Sigmoid colon (tissue), 7 donors: ENCODE measurements at places on chromosomes 2 and 18. TPM values are rescaled to one million over a fixed set of nuclear protein-coding genes. Genes with fewer than 3 reads are reported as not detected.
A peak's percentile ranks its signal among the peaks of the same experiment; 100 is the strongest.

DNA sequence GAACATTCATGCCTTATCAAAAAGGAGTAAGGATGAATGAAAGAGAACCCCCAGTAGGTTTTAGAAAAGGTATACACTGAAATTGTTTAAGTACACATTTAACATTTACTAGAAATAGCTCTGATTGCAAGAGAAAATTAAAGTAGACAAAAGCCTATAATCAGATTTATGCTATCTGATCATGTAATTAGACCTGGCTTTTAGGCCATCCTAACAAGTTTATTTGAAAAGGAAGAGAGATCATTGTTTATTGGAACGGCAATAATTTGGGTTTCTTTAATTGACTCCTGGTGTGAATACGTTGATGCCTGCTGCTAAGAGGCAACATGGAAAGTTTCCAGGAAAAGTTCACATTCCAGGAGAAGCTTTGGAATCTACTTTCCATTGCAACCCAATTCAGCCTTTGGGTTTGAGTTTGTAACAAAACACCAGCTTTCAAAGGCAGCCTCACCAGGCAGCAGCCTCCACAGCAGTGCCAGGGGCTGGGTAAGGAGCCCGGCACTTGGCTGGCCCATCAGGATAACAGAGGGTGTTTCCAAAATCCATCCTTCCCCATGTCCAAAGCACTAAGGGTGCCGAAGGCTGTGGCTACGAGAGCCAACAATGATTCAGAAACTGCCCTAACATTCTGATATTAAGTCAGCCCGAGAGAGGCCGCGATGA lies 18.0 kb downstream of the FZD7 start:
- no peaks in the 10 kb centered on the region for H3K36me3 ChIP-seq
- no peak overlapping the region for H3K4me3 ChIP-seq
- H3K27ac ChIP-seq = peak overlapping the region; percentile 77
- DNase-seq = no peak
- H3K27me3 ChIP-seq = no peaks in the 10 kb centered on the region
- H3K4me1 ChIP-seq = no peaks in the 10 kb centered on the region

GRCh38 chr2:133716166-133716565 lies 147.9 kb upstream of the NCKAP5 start:
- H3K4me1 ChIP-seq = no peaks in the 10 kb centered on the region
- DNase-seq = no peak
- no peaks in the 10 kb centered on the region for H3K36me3 ChIP-seq

GRCh38 chr2:190210471-190210870 lies 109.2 kb downstream of the HIBCH start:
- DNase-seq = no peak
- H3K36me3 ChIP-seq = peaks cover 8% of the 10 kb centered on the region
- no peak overlapping the region for H3K27ac ChIP-seq
- peaks cover 19% of the 10 kb centered on the region for H3K4me1 ChIP-seq
- H3K27me3 ChIP-seq = no peaks in the 10 kb centered on the region

GRCh38 chr2:79200762-79201161 lies 41.2 kb upstream of the REG3A start:
- no peaks in the 10 kb centered on the region for H3K4me1 ChIP-seq
- H3K36me3 ChIP-seq = no peaks in the 10 kb centered on the region
- H3K27ac ChIP-seq = no peak overlapping the region
- no peak overlapping the region for H3K4me3 ChIP-seq

The DHRS9 gene
- 0.36 TPM for total RNA-seq

GRCh38 chr2:191023235-191023679 lies 9.3 kb upstream of the STAT1 start:
- no peak for DNase-seq
- no peaks in the 10 kb centered on the region for H3K36me3 ChIP-seq
- H3K27me3 ChIP-seq = no peaks in the 10 kb centered on the region
- no peak overlapping the region for H3K4me3 ChIP-seq
- H3K27ac ChIP-seq = no peak overlapping the region

DNA sequence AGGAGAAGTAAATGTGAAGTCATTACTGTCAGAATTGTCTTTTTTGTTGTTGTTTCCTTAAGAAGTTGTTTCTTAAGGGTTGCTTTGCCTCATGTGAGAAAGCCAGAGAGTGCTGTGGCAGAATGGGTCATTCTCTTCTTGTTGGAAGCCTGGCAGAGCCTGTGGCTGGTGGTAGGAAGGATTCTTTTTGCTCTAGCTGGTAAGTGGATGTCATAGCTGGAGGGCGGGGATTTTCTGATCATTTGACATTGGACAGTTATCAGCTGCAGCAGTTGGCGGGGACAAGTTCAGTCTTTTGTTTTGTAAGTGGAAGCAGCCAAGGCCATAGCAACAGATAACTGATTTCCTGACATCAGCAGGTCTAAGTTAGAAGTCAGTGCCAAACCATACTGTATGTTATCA lies 5.5 kb upstream of the RMDN2 start:
- peaks cover 21% of the 10 kb centered on the region for H3K4me1 ChIP-seq
- no peaks in the 10 kb centered on the region for H3K27me3 ChIP-seq
- no peak overlapping the region for H3K4me3 ChIP-seq
- H3K27ac ChIP-seq = no peak overlapping the region
